ENCODE measurements at places on chromosomes 12 and 14.

DNA sequence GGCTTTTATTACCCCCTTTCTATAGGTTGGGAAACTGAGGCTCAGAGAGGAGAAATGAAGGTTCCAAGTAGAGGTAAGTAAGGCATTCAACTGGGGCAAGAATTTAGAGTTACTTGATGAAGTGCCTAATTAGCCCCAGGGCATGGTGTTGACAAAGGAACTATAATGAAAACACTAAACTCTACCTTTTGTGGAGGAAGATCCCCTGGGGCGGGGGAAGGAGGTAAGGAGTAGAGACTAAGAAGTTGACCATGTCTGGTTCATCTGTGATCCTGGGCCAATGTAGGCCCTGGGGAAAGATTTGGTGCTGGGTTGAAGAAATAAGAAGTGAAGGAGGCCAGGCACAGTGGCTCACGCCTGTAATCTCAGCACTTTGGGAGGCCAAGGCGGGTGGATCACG is 16.2 kb upstream of the COX6A1 start:
- no peak for DNase-seq

DNA sequence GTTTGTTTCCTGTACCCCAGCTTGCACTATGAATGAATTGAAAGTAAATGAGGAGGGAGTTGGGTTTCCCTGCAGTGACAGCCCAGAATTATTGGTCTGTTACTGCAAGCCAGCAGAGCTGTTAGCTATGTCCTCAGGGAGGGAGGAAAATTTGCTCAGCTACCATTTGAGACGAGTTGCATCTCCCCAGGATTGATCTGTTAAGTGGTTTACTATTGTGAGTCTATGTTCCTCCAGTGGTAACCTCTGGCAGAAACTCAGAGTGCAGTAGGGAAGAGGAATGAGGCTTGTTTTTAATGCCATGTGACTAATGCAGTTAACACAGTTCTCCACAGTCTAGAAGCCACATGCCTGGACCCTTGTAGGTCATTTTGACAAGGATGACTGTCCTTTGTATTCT is 173.9 kb downstream of the SLC15A4 start:
- no peak for DNase-seq

DNA sequence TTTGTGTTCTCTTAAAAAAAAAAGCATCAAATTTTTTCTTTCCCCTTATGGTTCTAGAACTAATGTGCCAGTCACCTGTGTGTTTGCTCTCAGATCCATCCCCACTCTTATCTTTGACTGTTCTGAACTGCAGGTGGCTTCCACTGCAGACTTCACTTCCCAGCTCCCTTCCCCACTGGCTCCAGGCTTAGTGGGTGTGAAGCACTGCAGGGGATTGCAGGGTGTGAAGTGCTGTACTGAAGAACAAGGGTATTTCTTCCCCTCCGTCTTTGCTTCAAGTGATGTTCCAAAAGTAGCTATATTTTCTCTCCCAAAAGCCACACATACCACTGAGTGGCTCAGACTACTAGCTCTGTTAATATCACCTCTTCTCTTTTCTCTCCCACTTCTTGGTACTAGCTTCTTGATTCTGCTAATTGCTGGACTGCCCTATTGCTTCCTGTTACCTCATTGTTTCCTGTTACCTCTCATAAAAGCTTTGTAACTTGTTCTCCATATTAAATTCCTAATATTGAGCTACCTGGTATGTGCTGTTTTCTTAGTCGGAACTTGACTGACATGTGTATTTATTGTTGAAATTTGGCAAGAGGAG is 115.4 kb upstream of the PRICKLE1 start:
- no peak for DNase-seq

GRCh38 chr14:22622255-22622654 is 21.9 kb downstream of the OR6J1 start:
- DNase-seq, result no peak

DNA sequence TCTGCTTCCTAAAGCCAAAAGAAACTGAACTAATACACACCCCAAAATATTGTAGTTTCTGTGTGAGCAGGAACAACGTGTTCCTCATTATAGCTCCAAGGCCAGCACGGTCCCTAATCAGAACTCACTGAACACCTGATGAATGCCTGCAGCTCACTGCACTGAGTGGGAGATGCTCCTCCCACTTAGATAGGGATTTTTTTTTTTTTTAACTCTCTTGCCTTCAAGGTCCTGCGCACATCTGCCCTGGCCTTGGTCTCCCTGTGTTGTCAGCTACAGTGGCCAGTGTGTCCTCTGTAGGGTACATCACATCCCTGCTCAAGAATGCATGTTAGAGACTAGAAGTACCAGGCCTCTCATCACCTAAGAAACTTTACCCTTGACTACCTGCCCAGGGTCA is 44.3 kb upstream of the TMPO start:
- DNase-seq, result no peak

DNA sequence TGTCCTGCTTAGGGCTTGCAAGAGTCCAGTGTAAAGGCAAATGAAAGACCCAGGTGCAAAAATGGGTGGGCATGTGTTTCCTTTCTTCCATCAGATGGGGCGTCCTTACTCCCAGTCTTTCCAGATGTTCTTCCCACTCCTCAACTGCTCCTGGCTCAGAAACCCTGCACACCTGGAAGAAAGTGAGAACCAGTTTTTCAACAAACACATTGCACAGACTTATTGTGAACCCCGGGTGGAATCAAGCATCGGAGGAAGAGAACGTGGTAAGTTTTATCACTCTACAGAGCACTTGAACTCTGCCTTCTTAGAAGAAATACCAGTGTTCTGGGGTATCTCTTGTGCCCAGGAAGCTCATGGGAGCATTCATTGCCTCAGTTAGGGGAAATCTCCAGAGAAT is 93.3 kb downstream of the TMX1 start:
- no peak for DNase-seq

DNA sequence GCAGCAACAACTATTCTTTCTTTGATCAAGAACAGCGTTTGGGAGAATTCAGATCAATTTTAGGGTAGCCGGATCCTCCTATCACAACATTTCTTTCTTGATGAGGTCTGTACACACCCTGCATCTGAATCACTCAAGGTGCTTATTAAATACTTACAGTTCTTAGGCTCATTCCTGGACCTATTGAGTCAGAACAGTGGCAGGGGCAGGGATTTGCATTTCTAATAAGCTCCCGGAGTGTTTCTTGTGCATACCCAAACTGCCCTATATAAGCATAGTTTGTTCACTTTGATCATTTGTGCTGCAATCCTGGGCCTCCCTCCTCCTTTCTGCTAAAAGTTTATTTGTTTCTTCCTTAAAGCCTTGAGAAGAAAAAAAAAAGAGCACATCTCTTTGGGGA is 80.5 kb upstream of the RPH3A start:
- no peak for DNase-seq

- no peak for DNase-seq
These were observed 112.1 kb downstream of the PHETA1 start for GRCh38 chr12:111256629-111257434.

- DNase-seq, result no peak
These were observed 60.0 kb downstream of the TMTC2 start for GRCh38 chr12:82746668-82747067.

- DNase-seq, result no peak
These were observed 49.9 kb upstream of the FBXO21 start for GRCh38 chr12:117240081-117240755.

DNA sequence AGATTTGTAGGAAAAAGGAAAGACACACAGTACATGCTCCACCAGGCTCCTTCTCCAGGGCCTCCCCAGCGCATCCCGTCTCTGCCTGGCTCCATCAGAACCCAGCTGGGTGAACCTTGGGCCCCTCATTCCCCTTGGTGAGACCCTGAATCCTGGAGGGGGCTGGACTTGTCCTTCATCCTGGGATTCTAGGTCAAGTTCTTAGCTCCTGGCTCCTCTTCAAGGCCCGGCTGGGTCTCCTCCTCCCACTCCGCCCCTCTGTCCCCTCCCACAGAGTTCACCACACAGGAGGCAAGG is 49.2 kb downstream of the PSMA6 start:
- DNase-seq, result no peak

GRCh38 chr12:25992026-25992782 is 33.7 kb downstream of the RASSF8 start:
- no peak for DNase-seq

DNA sequence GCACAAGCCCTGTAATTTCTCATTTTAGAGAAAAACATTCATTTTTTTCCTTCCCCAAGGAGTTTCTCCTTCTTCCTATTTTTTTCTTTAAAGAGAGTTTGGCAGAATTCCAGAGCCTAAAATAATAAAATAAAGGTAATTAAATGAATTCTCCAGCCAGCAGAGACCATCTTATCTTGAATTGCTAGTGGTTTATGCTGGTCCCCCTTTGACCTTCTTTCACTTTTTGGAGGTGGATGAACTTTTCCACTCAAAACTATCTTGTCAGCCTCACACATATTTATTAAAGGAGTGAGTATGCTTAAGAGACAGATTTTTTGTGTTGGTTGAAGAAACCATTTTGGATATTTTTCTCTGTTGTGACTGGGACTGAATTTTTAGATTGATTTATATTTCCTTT is 47.6 kb downstream of the ADIPOR2 start:
- no peak for DNase-seq

DNA sequence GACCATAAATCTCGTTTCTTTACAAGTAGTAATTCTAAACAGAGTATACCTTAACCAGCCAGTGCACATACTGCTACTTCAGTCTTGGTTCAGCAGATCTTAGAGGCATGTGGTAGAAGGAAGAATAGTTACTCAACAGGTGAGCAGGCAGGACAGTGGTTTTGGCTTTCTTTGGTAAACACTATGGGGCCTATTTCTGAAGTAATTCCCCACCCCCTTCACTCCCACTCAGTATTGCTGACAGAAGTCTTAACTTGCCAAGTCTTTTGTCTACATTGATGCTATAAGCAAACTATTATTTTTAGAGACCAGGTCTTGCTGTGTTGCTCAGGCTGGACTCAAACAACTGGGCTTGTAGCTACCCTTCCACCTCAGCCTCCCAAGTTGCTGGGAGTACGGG is 68.5 kb downstream of the FBXO34 start:
- no peak for DNase-seq

GRCh38 chr12:3086729-3087323 is 9.6 kb downstream of the TSPAN9 start:
- DNase-seq, result no peak

DNA sequence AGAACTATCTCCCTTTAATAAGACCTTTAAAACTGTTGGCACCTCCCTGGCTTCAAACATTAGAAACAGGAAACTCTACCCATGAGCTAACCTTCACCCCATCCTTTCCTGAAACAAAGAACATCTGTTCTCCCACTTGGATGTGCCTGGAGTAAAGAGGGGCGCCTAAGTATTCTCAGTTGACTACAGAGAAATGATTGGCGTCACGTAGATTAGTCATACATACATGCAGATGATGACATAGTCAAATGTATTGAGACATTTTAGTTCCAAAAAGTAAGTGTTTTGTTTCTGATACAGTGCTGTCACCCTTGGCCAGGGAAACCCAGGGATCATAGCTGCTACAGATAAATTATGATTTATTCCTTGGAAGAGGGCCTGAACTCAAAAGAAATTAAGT is 260.0 kb upstream of the PLEKHG7 start:
- no peak for DNase-seq

- DNase-seq, result no peak
These were observed 136.3 kb downstream of the TPH2 start for GRCh38 chr12:72074956-72075355.

DNA sequence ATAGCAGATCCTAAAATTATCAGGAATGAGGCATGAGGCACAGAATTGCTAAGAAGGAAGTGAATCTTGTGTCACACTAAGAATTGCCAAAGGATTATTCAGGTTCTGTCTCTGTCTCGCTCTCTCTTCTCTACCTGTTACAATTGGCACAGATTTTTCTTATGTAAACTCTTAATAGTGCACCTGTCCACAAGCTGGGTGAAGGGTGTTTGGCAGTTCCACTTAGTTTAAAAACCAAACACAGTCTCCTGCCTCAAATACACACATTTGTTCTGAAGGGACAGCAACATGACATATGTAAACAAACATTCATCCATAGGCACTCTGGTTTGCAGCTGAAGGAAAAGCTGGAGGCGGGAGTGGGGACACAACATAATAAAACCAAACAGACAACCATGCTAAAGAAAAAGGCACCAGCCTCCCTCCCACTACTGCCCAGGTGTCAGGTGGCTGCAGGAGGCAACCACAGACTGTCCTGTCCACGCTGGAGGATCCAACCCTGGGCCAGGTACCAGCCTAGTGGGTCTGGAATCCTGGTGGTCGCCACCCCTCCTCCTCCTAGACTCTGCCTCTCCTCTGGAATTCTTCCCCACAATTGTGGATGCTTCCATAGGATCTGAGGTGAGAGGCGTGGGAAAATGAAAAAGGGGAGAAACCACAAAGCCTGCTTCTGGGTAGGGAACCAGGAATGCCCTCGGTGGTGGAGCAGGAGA is 81.2 kb downstream of the TMEM260 start:
- DNase-seq, result no peak

GRCh38 chr12:44459569-44459968 is 416.5 kb downstream of the NELL2 start:
- DNase-seq, result no peak

DNA sequence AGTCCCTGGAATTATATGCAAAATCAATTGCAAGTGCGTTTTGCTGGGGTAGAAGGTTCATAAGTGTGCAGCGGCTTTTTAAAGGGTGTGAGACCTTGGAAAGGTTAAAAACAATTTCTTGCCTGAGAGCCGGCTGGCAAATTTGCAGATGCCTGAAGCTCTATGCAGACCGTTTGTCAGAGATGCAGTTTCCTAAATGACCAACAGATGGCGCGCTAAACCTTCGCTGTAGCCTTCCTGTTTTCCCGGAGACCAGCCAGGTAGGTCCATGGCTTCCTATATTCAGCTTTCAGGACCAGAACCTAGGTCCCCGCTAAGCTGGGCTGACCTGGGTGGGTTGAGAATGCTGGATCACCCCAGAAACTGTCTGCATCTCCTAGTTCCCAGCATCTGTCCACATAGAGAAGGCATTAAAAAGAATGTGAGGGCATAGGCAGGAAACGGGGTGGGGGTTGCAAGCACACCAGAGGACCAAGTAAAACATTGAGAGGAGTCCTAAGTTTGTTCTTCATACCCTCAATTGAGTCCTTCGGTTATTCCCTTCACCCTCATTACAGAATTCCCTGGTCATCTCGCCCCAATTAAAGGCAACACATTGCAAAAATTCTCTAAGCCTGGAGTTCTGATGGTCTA is 5.7 kb upstream of the NOS1 start:
- peak; percentile 87 for DNase-seq
